ENCODE measurements at places on chromosomes 2 and 18.

GRCh38 chr2:139916822-139917221 is 1136.6 kb upstream of the NXPH2 start:
- no peak for DNase-seq

DNA sequence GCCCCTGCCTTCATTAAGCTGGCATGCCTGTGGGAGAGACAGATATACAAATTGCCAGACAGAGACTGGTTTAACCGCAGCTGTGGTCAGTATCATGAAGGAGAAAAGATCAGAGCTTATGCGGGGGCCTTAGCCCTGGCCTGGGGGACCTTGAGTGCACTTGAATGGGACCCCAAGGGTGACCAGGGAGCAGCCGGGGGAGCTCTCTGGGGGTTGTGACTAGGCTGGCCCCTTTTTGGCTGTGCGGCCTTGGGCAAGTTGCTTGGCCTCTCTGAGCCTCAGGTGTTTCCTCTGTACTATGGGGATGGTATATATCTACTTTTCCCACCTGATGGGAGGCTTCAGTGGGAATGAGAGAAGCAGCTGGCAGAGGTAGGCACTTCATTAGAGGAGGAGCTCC is 35.7 kb downstream of the INHBB start:
- no peak for DNase-seq

DNA sequence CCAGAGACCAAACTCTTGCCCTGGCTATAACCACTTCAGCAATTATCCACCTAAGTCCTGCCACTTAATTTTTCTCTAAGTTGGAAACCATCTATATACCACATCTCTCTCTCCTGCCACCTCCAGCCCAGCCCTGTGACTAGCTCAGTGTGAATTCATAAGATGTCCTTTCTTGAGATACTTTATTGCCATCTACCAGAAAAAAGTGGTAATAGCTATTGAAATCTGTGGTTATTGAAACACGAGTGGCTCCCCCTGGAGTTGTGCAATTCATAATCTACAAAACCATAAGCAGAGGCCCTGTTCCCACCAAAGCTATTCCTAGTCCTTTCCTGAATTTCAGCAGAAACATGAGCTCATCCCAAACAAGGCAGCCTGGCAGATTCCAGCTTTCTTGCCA is 324.0 kb downstream of the TXNL1 start:
- DNase-seq, result no peak

GRCh38 chr2:75634945-75635344 is 11.6 kb upstream of the MRPL19 start:
- DNase-seq, result no peak

Measured in SIG-M5 (cell line).